AG04449 (cell line): ENCODE measurements at places on chromosomes 16 and 17.

GRCh38 chr17:47072886-47073285, 93.8 kb upstream of the RPRML start:
- DNase-seq: no peak

DNA sequence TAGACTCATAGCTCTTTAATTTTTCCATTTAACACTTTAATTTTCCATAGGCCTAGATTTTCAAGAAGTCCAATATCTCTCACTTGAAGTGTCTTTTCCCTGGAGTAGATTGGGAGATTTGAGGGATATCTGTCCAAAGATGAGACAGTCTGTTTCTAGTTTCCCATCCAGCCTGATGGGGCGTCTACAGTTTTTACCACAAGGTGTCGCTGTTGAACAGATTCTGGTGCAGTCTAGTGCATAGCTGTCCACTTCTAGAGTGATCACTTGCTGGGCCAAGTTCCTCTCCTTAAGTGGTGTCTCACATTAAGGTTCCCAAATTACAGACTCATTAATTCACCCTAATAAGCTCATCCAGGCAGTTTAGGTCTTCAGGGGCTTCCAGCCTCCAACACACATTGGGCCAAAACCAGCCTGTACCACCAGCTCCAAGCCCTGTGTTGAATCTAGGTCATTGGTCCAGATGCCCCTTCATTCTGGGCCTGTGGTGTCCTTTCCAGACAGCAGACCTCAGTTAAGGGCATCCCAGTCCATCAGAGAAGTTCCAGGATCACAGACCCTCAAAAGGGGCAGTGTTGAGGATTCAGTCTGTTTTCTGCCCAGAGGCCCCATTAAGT, 9.4 kb downstream of the SNX20 start:
- no peak for DNase-seq

- DNase-seq: no peak
These were observed 1047.2 kb downstream of the CDH11 start for GRCh38 chr16:64074706-64075105.

DNA sequence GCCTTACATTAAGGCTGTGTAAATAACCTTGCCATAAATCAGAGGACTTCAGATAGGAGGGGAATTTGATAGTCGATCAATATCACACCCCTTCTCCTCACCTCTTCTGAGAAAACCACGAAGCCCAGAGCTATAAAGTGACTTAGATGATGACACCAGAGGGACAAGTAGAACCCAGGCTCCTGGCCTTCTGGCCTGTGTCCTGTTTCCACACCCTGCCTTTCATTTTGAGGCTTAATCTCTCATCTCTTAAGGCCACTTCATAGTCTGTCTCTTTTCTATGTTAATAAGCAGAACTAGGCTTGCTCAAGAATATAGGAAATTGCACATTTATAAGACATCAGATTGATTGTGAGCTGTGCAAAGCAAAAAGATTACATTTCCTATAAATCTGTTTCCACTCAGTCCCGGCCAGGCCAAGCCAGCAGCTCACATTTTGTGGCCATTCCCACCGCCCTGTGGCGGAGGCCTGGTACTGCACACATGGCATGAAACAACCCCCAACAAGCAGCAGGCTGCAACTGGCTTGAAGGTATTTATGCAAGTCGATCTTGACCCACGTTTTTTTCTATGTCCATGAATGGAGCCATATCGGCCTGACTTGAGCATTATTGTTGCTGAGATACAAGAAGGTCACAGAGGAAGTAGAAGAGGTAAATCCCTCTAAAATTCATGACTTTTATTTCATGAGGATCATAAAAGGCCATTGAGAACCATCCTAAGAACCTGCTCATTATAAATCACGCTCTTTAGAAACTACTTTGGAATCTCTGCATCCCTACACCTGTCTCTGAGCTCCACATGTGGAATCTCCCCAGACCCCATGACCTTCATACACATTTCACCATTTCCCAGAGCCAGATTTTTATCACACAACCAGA, 93.7 kb downstream of the PMP22 start:
- no peak for DNase-seq

- DNase-seq: no peak
These were observed 448 bp downstream of the STAT5B start for GRCh38 chr17:42275527-42276358.

DNA sequence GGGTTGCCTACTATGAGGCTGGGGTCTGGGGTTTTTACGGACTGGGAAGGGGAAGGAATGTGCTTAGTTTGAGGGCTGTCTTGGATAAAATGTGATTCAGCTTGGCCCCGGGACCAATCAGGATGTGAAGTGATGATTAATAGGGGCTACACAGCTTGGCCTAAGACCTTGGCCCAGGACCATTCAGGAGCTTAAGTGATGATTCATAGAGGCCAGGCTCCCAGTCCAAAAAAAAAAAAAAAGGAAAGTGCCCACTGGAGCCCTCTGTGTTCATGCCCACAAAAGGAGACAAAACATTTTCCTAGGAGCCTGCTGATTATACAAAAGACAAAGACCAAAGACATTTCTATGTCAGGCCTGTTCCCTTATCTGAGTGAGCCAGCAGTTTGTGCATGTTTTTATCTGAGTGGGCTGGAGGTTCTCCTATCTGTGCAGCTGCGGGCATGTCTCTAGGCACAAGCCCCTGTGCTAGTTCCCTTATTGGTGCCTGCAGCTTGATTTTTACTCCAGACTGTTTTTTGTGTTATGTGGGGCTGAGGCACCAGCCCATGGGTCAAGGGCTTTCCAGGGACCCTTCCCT, 898.2 kb upstream of the GOT2 start:
- DNase-seq: peak; percentile 14

- no peak for DNase-seq
These were observed 18.3 kb upstream of the MLKL start for GRCh38 chr16:74718741-74719610.

DNA sequence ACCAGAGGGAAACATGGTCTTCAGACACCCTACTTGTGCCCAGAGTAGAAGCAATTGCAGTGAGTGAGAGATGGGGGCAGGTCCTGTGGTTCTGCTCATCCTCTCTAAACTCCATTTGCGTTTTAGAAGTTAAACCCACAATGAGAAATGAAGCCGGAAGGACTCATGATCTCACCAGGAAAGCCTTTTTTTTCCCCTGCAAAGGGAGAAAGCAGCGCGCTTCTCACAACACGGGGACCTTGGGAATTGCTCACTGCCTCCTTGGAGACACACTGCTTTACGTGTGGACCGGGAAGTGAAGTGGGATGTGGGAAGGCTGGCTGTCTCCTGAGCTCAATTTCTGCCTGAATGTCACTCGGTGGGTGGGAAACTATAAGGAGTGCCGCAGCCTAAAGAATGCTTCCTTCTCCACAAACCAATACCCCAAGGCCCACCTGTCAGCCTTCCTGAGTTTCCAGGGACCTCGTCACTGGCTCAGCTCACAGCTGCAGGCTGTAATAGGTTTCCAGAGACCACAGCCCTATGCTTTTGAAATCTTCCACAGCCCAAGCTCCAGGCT, 365.4 kb downstream of the XYLT1 start:
- DNase-seq: no peak

DNA sequence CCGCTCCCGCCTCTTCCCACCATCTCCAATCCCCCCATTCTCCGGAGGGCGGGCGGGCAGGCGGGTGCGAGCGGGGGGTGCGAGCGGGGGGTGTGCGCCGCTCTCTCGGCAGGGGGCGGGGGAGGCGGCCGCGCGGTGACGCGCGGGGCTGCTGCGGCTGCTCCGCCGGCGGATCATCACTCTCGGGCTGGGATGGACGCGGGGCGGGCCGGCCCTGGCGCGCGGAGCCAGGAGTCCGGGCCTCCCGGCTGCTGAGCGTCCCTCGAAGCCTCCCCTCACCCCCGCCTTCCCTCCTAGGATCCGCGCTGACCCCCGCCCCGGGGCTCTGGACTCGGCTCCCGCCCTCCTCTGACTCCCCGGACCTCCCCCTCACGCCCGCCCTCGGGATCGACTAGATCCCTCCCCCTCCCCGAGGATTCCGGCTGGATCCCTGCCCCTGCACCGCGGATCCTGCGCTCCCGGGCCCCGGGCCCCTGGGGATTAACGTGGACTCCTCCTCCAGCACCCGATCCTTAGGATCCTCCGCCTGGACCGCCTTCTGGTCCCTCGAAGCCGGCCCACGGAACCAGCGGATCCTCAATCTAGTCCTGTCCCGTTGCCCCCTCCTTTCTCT, 946 bp upstream of the TMEM256 start:
- DNase-seq: no peak

DNA sequence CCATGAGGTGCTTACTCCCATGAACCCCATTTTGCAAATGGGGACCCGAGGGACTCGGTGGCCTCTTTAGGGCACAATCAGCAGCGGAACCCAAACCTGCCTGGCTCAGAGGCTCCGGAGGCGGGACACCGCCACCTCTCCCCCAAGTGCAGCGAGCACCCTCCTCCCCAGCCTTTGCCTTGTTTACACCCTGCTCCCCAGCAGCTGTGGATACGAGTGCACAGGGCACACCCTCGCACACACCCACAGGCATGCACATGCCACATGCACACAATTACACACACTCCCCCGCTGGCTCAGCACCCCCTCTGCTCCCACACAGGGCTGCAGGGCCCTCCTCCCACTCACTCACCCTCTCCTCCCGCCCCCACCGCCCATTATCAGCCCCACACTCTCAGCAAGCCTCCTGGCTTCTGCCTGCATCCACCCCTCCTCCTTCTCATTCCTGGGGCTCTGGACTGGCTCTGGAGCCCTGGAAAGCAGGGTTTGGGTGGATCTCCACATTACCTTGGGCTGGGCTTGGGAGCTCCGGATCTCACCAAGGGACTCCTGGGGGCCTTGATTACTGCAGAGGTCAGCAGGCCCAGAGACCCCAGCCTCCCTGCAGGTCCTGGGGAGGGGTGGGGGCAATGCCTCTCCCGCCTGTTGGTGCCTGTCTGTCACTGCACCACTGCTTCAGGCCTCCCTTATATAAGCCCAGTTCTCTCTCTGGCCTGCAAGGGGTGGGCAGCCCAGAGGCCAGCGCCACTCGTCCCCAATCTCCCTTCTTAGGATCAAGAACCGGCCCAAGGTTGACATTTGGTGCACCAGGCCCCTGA, 6.4 kb downstream of the PDK2 start:
- DNase-seq: no peak

DNA sequence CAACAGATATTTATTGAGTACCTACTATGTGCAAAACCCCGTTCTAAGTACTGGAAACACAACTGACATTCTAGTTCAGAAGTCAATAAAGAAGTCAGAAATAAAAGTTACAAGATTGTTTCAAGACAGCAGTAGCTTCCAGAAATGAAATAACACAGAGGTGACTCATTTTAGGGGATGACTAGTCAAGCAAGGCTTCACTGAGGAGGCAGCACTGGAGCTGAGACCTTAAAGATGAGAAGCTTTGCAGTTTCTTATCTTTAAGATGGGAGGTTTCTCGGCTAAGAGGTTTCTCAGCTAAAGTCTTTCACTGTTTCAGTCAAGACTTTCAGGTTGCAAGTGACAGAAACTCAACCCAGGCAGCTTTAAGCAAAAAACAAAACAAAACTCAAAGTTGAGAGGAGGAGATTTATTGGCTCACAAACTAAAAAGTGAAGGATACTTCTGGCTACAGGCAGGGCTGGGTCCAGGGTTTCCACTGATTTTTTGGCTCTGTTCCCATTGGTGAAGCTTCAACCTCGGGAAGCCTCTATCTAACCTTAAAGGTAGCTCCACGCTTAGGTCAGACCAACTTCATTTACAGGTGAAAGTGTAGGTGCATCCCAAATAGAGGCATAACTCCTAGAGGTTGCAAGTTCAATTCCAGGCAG, 7.4 kb upstream of the MMP2 start:
- peak; percentile 60 for DNase-seq

- no peak for DNase-seq
These were observed 32.9 kb downstream of the SNX29 start for GRCh38 chr16:12009462-12009861.

GRCh38 chr17:16327018-16327417, 26.3 kb downstream of the CENPV start:
- no peak for DNase-seq

- DNase-seq: no peak
These were observed 26.3 kb downstream of the FOXL1 start for GRCh38 chr16:86604436-86605193.

- no peak for DNase-seq
These were observed 42.9 kb upstream of the IRF8 start for GRCh38 chr16:85856079-85856478.

GRCh38 chr17:33021731-33022408, 30.2 kb downstream of the SPACA3 start:
- no peak for DNase-seq

- no peak for DNase-seq
These were observed 8.0 kb downstream of the FLYWCH1 start for GRCh38 chr16:2919511-2920255.

DNA sequence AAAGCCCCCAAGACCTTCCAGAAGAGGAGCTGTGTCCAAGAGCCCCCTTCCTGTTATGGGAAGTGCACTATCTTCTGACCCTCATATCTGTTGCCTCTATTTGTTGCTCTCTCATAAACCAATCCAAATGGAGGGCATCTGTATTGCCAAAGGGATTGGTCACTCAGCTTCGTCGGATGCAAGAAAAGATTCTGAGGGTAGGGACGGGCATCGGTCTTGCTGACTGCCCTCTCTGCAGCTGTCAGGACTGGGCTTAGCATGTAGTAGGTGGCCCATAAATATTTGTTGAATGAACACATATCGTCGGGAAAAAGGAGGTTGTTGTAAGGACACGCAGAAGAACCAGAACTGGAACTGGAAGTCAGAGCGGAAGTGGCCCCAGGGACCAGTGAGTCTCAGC, 44.1 kb downstream of the CCDC42 start:
- DNase-seq: no peak

DNA sequence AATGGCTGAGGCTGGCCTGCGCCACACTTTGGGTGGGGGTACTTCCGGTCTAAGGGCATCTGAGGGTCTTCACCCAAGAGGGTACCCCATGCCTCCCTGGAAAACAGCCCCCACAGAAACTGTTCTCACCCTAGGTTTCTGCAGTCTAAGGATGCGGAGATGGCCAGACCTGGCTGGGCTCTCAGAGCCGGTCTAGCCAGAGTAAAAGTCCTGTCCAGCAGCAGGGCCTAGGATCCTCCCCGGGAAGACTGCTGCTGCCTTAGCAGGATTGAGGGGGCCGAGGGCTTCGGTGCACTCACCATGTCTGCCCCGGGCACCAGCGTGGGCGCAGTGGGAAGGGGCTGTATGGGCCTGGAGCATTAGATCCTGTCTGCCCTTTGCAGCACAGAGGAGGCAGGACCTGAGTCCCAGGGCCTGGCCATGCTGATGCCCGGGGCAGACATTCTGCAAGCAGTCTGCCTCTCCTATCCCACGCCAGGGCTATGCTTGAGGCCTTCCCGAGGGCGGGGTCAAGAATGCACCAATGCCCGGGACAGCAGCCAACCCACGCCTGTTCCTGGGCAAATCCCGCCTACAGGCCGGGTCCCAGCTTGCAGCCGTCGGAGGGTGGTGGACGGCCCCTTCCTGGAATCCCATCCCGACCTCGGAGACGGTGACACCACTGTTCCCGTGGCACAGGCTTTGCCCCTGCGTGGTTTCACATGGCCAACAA, 54.7 kb downstream of the CBFA2T3 start:
- DNase-seq: no peak

DNA sequence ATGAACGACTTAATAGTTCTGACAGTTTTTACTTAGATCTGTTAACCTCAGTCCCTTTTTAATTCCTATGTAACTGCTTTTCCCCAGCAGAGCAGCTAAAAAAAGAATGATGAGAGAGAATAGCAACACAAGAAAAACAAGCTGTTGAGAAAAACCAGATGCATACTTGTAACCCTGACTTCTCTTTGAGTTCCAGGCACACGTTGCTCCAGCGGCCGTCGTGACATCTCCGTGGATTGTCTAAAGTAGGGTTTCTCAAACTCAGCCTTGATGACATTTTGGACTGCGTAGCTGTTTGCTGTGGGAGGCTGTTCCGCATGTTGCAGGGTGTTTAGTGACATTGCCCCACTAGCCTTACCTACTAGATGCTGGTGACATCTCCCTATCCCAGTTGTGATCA, 324.0 kb downstream of the SNX29 start:
- no peak for DNase-seq

GRCh38 chr16:55021595-55022475, 91.2 kb downstream of the IRX5 start:
- no peak for DNase-seq
